KBM-7 (cell line): ENCODE measurements at places on chromosomes 7 and 10.

DNA sequence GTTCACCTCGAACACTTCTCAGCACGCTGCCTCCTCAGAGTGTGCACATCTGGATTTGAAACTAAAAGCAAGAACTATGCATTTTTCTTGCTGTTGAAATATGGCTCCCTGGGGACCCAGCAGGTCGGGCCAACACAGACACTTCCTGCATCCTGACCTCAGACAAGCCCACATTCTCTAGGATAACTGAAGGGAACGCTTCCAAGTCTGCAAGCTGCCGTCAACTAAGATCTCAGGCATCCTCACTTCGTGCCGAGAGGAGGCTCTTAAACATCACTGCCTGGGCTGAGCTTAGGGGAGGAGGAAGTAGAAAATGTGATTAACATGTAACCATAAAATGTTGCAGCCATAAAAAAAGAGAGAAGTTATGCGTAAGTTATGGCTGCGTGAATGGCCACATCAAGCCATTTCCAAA, 65.5 kb downstream of the PYROXD2 start:
- peak; percentile 63 for DNase-seq

DNA sequence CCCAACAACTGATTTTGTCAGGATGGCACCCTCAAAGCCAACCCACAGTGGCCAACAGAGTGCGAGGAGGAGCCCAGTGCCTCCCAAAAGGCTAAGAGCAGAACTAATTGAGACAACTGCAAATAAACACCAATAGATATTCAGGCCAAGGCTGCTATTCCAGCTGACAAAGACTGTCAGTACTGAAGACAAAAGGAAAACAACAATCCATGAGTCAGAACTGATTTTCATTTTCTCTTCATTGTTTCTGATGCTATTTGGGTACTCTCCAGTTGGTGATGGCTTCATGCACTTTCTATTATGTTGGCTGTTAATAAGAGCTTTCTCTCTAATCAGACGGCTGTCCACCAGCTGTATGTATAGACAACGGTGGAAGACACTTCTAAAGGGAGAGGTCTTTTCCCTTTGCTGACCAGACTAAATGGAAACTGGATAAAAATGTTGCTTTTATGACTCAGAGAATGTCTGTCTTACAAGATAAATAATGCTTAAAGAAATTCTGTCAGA, 515.9 kb downstream of the PARD3 start:
- no peak for DNase-seq

GRCh38 chr7:6172224-6172909, 100.1 kb downstream of the CYTH3 start:
- DNase-seq, result no peak

DNA sequence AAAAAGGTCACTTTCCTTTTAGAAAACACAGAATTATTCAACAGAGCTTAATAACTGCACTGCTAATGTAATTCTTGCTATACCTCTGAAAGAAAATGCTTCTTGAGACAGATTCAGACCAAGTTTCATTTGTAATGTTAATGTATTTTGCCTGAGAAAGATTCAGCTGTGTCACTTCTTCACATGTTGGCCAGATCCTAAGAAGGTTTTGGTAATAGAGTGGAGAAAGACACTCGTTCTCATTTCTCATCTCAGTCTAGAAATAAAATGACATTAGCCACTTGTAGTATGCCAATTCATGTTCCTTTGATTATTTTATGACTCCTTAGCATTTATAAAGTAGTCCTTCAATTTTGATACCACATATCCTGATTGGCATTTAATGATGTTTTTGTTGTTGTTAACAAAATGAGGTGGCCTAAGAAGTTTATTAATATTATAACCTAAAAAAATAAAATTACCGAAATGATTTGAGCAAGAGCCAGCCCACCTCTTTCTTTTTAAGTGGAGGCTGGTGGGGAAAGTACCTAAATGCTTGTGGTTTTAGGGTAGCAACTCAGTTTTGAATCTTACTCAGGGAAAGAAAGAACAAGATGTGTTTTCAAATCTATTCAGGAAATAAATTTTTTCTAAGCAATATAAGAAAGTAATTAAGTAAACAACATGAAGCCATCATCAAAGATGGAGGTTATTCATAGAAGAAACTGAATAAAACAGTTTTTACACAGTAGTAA, 16.4 kb upstream of the ELAPOR2 start:
- DNase-seq, result no peak

- no peak for DNase-seq
Measured at GRCh38 chr7:54719974-54720373, 39.0 kb downstream of the SEC61G start.

DNA sequence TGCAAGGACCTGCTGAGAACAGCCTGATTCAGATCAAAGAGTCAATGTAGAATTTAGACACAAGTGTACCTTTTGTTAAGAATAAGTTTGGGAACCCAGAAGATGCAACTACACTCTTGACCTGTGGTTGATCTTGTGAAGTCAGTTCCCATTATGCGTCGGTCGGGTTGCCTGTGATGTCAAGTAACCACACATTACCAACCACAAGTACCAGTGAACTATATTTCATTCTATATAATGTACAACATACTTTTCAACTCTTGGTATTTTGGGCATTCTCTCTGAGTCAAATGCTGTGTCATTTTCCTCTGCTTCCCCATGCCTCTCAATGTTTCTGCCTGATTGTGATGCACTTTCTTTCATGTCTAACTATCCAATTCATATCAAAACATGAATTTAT, 426.2 kb downstream of the ETV1 start:
- DNase-seq, result no peak

DNA sequence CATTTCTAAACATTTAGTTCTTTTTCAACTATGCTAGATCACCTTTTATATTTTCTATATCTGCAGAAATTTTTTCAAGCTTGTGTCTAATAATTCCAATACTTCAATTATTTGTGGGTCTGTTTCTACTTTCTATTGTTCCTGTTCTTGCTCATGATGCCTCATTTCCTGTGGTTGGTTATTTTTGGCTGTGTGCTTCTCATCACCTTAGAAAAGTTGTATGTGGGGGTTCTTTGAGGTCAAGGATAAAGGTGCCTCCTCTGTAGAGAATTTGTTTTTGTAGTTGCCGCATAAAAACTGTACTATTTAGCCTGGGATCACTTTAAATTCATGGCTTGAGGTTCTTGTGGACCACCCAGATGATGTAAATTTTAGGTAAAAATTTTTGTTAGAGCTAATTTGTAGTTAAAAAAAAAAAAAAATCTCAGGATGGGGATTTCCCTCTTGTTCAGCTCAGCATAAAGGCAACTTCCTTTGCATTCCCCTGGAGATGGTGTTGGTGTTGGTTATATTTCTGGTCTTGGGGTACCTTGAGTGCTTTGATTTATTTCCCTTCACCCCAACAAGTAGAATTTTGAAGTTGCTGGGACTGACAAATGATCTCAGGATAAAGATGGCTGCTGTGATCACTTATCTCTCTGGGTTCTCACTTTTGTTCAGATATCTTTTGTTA, 27.0 kb upstream of the JAZF1 start:
- peak; percentile 9 for DNase-seq
